ENCODE measurements at places on chromosomes 16 and 17. TPM values are rescaled to one million over a fixed set of nuclear protein-coding genes. Genes with fewer than 3 reads are reported as not detected.
A peak's percentile ranks its signal among the peaks of the same experiment; 100 is the strongest.

GRCh38 chr17:65191811-65192740, 54.9 kb downstream of the RGS9 start:
- peak; percentile 43 for DNase-seq

- DNase-seq = no peak
Measured at GRCh38 chr17:32626379-32626791, 139.6 kb downstream of the CDK5R1 start.

GRCh38 chr17:70687421-70687820, 518.1 kb downstream of the KCNJ2 start:
- peak; percentile 48 for DNase-seq

The FOXF1 gene
- not detected for polyA plus RNA-seq

GRCh38 chr17:33977729-33978514, 277.2 kb upstream of the CCL2 start:
- no peak for DNase-seq

The HSPB9 gene
- not detected for polyA plus RNA-seq

DNA sequence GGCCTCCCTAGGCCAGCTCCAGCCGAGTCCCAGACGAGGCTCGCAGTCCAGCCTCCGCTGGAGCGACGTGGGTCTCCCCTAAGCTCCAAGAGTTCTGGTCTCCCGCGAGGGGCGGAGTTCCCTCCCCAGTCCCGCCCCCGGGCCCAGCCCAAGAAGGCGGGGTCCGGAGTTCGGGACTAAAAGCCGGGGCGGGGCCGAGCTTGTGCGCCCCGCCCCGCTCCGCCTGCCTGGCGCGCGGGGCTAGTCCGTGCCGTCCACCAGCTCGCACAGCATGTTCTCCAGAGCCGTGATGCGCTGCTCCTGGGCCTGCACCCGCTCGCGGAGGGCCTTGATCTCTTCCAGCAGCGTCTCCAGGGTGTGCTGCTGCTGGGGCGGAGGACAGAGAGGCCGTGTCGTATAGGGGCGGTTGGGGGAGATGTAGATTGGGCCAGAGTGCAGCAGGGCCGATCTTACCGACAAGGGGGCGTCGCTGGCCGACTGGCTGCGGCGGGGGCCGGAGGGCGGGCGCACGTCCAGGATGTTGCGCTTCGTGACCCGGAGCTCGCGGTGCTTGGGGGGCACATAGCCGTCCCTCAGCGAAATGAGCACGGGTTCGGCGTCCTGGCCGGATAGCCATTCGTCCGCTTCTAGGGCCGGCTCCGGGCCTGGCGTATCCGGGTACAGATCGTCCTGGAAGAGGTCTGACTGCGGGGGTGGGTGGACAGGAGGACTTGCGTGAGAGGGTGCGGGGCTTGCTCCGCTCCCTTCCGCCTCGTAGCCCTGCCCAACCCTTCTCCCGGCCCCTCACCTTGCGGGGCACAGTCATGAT, 7.0 kb downstream of the CORO6 start:
- DNase-seq = peak; percentile 73

The TBC1D3H gene
- not detected for polyA plus RNA-seq

- DNase-seq = no peak
Measured at GRCh38 chr16:70432723-70433457, 6.0 kb downstream of the ST3GAL2 start.

The KCNH6 gene
- not detected for polyA plus RNA-seq

DNA sequence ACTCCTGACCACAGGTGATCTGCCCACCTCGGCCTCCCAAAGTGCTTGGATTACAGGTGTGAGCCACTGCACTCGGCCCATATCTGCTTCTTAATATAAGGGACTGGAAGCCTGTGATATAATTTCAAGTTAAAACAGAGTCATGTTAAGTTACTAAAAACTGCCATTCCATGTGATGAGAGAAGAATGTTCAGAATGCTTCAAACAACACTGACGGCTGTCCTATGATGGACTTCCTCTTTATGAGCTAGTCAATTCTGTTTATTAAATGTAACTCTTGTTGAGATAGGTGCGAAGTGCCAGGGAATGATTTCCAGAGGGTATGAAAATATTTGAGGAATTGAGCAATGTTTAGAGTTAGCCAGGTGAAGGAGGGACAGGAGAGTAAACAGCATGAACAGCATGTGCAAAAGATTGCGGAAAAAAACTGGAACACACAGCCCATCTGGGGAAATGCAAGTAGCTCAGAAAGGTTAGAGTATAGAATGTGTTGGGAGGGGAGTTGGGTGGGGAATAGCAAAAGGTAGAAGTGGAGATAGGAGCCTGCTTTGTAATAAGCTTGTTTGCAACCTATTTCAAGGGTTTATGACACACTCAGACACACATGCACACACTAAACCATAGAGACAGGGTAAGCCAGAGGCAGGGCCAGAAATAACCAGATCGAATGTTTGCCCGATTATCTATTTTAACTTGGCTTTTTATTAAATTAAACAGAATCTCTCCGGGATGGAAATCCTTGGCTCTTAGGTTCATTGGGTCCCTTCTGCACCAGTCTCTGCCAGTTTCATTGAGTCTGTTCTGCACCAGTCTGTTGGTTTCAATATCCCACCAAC, 135.6 kb upstream of the COX10 start:
- no peak for DNase-seq

- DNase-seq = no peak
Measured at GRCh38 chr16:86758932-86759331, 180.6 kb downstream of the FOXL1 start.

DNA sequence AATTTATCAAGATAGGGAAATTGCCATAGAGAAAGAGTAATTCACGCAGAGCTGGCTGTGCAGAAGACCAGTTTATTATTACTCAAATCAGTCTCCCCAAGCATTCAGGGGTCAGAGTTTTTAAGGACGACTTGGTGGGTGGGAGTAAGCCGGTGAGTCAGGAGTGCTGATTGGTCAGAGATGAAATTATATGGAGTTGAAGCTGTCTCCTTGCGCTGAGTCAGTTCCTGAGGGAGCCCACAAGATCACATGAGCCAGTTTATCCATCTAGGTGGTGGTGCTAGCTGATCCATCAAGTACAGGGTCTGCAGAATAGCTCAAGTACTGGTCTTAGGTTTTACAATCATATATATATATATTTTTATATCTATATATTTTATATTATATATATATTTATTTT, 6.0 kb upstream of the AQP8 start:
- DNase-seq = no peak

DNA sequence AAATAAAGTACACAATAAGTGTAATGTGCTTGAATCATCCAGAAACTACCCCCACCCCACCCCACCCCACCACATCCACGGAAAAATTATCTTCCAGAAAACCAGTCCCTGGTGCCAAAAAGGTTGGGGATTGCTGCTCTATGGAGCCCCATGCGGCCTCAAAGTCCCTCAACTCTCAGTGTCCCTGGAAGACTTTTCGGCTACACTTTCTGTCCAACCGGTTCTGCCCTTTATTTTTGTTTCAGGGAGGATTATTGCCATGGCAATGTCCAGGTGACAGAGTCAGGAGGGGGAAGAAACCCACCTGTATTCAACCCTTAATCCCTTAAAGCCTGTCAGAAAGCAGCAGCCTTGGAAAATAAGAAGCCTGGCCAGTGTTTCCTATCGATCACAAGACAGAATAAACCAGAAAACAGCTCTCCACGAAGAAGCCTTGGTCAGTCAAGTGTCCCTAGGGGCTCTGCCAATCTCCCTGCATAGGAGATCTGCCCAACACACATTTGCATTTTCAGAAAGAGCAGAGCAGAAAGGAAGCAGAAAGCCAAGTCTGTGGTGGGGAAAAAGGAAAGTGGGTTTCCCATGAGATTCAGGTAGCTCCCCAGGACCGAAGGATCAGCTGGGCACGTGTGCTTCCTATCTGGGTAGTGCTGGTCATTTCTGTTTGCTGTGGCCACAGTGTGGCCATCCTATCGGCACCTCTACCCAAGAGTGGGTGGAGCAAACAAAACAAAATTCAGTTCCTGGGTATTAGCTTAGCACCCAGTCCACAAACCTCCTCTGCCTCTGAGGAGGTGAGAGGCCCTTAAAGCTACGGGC, 342.7 kb downstream of the SOX9 start:
- no peak for DNase-seq

GRCh38 chr16:1042866-1043265, 29.7 kb upstream of the SSTR5 start:
- DNase-seq = no peak

The STAC2 gene
- 0.16 TPM for polyA plus RNA-seq

GRCh38 chr16:81786868-81787267, 7.8 kb downstream of the PLCG2 start:
- DNase-seq = no peak

DNA sequence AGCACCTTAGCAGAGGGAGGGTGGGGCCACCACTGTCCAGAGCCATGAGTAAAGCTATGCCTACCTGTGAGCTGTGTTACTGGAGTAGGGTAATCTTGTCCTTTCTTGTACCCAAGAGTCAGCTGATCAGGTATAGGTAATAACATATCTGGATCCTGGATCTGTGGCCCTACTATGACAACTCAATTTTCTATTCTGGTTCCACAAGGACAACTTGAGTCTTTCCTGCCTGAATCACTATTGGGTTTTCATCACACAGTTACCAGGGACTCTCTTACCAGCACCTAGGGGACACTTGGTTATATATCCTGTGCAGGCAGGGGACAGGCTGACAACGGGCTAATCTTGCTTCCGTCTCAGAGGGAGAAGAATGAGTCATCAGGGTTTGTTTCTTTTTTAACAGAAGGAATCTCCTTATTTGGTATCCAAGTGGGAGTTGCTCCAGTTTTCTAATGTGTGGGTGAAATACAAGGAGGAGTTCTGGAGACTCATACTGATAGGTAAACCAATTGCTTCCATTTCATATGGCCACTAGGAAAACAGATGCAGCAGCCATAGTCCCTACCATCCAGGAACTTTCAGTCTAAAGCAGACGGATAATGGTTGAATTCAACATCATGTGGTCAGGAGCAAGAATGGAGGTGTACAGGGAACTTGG, 6.8 kb downstream of the ZNF267 start:
- no peak for DNase-seq

The CRHR1 gene
- not detected for polyA plus RNA-seq

The USP43 gene
- polyA plus RNA-seq = 4.0 TPM

DNA sequence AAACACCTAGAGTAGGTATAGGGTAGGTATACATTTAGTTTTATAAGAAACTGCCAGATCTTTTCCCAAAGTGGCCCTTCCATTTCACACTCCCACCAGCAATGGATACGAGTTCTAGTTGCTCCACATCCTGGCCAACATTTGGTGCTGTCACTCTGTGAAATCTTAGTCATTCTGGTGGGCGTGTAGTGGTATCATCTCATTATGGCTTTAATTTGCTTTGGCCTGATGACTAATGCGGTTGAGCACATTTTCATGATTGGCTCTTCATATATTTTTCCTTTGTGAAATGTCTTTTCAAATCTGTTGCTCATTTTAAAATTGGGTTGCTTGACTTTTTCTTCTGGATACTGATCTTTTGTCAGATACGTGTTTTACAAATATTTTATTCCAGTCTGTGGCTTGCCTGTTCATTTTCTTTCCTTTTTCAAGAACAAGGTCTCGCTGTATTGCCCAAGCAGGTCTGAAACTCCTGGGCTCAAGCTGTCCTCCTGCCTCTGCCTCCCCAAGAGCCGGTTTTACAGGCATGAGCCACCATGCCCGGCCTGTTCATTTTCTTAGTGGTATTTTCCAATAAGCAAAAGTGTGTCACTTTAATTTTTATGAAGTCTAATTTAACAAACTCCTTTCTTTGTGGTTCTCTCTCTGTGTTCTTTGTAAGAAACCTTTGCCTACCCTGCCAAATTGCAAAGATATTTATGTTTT, 192.4 kb downstream of the SEC14L1 start:
- DNase-seq = no peak

DNA sequence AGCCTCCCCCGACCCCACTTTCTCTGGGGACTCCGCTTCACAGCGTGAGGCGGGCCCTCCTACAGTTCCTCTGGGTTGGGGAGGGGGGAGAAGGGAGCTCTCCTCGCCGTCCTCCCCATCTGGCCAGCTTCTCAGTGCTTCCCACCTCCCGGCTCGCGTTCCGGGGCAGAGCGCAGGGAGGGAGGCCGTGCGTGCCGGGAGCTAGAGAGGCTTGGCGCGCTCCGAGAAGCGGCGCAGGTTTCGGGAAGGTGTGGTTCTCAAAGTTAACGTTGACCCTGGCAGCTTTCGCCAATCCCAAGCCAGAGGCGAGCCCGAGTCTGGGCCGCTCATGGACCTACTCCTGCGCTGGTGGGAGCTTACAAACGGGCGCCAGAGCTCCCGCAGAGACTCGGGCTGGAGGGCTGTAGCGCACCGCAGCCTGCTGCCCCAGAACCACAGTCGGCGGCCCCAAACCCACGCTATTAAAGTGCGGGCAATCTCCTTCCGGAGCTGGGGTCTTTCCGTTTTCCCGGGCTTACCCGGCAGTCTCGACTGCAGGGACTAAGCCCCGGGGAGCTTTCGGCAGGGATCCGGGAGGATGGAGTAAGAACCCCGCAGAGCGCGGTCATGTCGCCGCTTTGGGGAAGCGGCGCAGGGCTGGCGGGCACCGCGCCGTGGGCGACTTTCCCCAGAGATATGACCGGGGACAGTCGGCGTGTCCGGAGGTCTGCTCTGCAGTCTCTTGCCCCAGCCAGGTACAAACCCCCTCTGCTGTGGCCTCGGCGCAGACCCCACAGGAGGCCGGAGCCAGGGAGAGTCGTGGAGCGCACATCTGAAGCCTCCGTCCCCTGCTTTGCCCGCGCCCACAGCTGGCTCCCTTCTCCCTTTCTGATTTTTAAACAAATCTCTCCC, 787 bp downstream of the CDH11 start:
- no peak for DNase-seq

DNA sequence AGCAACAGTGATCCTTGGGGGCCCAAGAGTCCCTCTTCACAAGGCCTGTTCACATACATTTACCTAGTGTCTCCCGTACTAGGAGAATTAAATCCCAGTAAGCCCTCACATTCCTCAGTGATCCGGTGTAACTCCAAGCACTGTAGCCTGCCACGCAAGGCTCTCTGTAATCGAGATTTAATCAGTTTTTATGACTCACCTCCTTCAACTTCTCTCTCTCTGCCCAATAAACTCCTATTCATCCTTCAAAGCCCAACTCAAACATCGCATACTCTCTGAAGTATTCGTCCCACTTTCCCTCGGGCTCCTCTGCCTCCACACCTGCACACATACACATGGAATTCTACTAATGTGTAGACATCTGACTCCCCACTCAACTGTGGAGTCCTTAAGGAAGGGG, 141.8 kb downstream of the CMIP start:
- DNase-seq = no peak

The FN3KRP gene
- polyA plus RNA-seq = 62.4 TPM

GRCh38 chr17:879546-880442, 97.6 kb downstream of the MRM3 start:
- DNase-seq = peak; percentile 67

The RAC3 gene
- polyA plus RNA-seq = 20.4 TPM

DNA sequence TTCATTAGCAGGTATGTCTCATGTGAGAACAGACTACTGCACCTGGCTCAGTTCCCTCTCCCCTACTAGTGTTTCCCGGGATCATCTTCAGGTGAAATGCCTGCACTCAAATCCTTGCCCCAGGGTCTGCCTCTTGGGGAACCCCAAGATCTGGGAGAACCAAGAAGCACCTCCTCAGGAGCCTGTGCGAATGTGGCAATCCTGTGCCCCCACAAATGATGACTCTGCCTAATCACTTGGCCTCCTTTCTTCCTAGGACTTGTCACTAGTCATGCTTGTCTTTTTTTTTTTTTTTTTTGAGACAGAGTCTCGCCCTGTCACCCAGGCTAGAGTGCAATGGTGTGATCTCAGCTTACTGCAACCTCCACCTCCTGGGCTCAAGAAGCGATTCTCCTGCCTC, 21.7 kb downstream of the ADAD2 start:
- DNase-seq = no peak
